ENCODE measurements at places on chromosomes 4 and X.

GRCh38 chrX:51889851-51890250, 3.6 kb upstream of the MAGED1 start:
- no peak for DNase-seq

DNA sequence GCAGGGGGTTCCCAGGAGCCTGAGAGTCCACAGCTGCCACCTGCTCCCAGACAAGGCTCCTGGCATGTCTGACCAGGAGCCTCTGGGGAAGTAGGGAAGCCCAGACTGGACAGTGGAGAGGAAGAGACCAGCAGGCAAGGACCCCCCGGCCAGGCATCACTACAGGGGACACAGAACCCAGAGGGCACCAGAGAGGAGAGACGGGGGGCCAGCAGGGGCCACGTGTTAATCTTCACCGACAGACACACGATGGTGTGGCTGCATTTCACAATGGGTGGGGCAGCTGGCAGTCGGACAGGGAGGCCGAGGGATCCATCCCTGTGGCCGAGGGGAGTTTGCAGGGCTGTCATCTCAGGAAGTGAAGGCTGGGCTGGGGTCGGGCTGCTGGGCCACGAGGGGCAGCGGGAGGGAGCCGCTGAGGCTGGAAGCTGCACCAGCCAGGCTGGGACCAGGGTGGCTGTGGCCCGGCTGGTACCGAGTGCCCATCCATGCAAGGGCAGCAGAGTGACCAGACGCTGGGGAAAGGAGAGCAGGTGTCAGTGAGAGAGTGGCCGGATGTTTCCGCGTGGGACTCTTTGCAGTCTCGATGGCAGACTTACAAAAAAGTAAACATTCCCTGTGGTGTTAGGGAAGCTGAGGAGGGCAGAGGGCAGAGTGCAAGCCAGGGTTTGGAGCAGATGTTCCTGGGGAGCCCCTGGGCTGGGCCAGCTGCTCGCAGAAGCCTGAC, 4.7 kb downstream of the PDE6B start:
- DNase-seq = no peak

DNA sequence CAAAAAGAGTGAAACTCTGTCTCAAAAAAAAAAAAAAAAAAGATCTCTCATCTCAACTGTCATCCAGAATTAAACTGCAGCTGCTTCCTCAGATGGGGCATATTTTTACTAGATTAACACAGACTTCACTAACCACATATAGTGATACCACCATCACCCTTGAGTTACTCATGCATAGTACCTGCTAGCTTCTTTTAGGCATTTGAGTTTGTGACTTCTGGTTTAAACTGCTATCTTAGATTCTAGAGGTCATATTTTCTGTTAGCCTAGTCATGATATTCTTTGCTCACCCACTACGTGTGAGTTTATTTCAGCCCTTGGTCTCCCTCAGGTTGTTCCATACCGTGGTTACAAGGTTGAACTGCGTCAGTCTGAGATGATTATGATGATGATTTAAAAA, 154.9 kb upstream of the BMP3 start:
- DNase-seq = no peak

DNA sequence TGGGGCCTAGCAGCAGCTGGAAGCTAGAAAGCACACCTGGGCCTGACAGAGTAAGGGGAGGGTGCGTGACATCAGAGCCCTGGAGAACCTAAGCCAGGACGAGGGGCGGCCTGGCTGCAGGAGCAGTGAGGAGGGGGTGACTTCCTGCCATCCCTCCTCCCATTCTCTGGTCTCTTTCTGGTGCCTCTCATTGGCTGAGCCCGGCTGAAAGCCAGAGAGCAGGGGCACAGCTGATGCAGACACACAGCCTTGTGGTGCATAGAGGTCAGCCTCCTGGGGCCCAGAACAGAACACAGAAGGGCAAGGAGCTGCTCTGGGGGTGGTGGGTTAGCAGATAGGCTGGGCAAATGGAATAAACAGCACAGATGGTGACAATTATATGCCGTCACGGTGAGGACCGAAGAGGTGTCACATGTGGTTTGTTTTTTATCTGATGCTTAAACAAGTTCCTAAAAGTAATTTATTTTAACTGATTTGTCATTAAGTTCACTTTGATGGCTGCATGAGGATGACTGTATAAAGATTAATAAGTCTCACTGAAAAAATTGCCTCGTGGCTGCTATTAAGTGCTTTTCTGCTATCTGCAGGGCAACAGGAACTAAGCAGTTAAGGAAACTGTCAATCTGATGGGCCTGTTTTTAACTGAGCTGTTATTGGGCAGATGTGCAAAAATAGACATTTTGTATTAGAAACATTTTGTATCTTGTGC, 102.0 kb downstream of the FNIP2 start:
- peak; percentile 66 for DNase-seq

- DNase-seq = no peak
Measured at GRCh38 chr4:86026720-86027119, 333.1 kb downstream of the MAPK10 start.
